ENCODE measurements at places on chromosomes 3 and 15.

GRCh38 chr3:195913382-195913781 lies 5.0 kb upstream of the TNK2 start:
- DNase-seq = no peak

- DNase-seq = no peak
Measured at GRCh38 chr3:474828-475227, 278.3 kb downstream of the CHL1 start.

DNA sequence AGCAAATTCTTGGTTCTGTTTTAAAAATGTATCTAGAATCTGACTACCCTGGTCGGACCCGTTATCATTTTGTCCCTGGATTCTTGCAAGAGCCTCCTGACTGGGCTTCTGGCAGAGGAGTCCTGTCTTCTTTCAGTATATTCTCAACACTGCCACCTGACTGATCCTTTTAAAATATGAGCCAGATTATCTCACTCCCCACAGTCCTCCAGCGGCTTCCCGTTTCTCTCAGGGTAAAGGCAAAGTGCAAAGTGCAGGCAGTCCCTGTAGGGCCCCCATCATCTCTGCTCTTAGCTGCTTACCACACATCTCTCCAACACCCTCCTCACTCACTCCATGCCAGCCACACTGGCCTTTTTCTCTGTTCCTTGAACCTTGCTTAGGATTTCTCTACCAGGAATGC lies 28.4 kb downstream of the CRTC3 start:
- peak; percentile 88 for DNase-seq

DNA sequence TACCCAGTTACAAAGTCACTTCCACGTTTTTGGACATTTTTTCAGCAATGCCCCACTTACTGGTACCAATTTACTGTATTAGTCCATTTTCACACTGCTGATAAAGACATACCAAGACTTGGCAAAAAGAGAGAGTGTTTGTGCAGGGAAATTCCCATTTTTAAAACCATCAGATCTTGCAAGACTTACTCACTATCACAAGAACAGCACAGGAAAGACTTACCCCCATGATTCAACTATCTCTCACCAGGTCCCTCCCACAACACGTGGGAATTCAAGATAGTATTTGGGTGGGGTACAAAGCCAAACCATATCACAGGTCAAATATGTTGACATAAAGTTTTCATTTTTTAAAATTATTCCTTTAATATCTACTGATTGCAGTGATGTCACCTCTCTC lies 16.2 kb upstream of the ABI3BP start:
- DNase-seq = no peak

DNA sequence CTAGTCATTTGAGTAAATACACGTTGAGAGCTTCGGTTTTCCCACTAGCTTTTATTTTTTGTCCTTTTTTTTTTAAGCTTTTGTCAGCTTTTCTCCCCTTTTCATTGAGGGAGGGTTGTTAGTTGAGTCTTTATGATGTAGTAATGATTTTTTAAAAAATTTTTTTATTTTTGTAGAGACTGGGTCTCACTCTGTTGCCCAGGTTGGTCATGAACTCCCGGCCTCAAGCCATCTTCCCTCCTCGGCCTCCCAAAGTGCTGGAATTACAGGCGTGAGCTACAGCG lies 688 bp downstream of the ZSCAN2 start:
- no peak for DNase-seq

DNA sequence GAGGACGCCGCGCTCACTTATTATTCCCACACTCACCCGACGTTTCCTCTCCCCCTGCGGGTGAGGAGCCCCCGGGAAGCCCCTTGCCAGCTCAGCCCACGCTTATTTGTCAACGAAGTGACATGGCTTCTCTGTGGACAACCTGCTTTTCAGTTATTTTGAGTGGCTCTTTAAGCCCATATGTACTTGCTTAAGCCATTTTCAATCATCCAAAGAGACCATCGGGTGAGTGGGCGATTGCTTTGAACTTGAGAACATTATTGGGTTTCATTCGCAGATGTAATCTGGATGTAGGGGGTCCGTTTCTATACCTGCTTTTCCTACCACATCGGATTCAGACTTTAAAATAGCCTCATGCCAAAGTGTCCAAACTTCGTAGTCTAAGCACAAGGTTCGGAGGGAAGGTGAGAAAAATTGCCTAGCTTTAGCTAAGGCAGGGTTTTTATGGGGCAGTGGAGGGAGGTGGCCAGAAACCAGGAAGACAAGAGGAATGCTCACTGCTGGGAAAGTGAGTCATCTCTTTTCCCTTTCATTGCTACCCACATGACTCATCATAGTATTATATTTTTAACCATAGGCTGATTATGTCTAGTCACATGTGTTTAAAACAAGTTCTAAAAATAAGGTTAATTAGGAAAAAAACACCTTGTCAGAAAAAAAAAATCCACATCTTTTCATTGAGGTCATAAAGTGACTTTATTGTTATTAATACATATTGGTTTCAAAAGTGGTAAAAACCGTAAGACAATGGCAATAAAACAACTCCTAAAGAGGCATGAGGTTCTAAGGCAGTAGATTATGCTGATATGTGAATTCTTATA lies 773.1 kb upstream of the NR2F2 start:
- no peak for DNase-seq

- no peak for DNase-seq
Measured at GRCh38 chr3:101665357-101665756, 11.6 kb downstream of the ZBTB11 start.

GRCh38 chr15:101049282-101049681 lies 130.1 kb downstream of the LRRK1 start:
- no peak for DNase-seq

GRCh38 chr3:193313061-193313958 lies 65.2 kb downstream of the ATP13A5 start:
- peak; percentile 23 for DNase-seq

DNA sequence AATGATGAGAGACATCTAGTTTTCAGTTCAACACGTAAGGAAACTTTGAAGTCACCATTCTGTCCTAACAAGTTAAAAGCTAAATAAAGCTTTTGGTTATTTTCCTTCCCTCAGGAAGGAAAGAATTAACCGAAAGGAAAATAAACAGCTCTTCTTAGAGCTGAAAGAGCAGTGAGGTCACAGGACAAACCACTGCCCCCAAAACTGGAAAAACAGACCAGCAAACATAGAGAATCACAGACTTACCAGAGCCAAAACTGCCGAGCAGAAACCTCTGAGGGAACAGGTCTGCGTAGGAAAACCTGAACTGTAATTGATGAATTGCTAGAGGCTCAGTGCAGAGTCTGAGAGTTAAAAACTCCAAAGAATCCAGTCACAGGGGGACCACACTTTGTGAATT lies 14.7 kb downstream of the USP50 start:
- DNase-seq = no peak

- DNase-seq = no peak
Measured at GRCh38 chr3:32140943-32141342, 34.5 kb downstream of the GPD1L start.

GRCh38 chr3:11618904-11619303 lies 24.8 kb downstream of the VGLL4 start:
- peak; percentile 32 for DNase-seq

- peak; percentile 34 for DNase-seq
Measured at GRCh38 chr3:161212171-161212771, 8.8 kb upstream of the NMD3 start.

DNA sequence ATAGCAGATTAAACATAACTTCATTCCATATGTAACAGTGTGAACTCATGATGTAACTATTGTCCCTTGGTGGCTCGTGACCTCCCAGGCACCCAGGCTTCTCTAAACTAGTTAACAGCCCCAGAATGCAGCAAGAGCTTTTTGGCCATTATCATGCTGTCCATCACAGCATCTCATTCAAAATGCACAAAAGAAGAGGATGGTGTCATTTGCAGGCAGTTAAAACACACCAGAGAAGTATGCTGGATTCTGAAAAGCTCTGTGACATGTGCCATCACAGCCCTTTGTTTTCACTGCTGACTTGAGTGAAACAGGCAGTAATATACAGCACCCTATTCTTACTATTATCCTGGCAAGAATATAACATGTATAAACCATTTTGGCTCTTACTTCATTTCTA lies 117.6 kb upstream of the CHMP2B start:
- no peak for DNase-seq

GRCh38 chr15:89647191-89647851 lies 7.9 kb downstream of the KIF7 start:
- DNase-seq = peak; percentile 74

DNA sequence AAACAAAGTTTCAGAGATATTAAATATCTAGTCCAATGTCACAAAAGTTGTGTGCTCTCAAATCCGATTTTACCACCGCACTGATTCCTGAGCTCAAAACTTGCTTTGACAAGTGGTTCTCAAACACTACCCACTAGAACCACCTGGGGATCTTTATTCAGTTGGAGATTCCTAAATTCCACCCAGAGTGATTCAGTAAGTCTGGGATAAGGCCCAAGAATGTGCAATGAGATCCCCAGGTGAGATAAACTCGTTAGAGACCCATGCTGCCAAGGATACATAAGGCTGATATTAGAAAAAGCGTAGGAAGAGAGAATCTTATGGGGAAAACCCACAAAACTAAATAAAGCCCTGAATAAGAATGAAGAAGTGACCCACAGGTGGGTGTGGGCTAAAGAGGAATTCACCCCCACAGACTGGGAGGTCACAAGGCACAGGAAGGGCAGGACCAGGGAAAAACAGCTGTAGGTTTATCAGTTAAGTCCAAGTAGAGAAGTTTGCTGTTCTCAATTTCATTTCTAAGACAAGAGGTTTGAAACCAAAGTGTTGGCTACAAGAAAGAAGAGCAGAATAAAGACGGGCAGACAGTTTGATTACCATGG lies 11.5 kb upstream of the RPS17 start:
- DNase-seq = no peak

GRCh38 chr3:98778852-98779413 lies 15.8 kb downstream of the ST3GAL6 start:
- DNase-seq = no peak

DNA sequence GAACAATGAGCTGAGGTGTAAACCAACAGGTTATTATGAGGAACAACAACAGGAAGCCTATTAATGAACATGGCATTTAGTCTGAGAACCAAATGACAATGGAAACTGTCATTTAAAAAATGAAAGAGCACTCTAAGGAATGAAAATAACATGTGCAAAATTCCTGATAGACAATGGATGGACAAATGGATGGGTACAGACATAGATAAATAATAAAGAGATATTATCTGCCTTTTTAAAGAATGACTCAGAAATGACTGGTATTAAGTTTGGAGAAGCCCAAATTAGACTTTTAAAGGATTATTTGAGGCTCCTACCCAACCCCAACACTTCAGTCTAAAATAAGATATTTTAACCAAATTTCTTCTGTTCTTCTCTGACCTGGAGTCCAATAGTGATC lies 650.5 kb upstream of the ZNF385D start:
- DNase-seq = no peak

DNA sequence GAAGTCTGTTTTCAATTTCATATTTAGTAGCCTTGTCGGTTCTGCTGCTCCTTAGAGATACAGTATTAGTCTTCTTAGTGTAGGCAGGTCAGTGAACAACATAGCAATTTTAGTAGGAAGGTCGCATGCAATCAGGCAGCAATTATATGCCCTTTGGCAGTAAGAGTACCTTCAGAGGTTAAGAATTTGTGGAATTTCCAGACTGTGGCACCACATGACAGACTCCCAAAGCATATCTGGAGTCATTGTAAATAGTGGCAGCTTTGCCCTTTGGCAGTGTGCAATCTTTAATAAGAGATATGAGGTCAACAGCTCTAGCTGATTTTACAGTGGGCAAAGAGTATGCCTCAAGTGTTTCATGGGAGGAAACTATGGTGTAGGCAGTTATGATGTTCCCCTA lies 1532.5 kb upstream of the CADM2 start:
- no peak for DNase-seq
